Activated naive CD8-positive, alpha-beta T cell treated with anti-CD3 and anti-CD28 coated beads, Interleukin-2, amount 50 U/mL, for 24 hours (primary cell): ENCODE measurements at places on chromosomes 2 and 18.

- no peaks in the 10 kb centered on the region for H3K27me3 ChIP-seq
- no peak overlapping the region for H3K4me3 ChIP-seq
- peaks cover 3% of the 10 kb centered on the region for H3K4me1 ChIP-seq
- no peak for DNase-seq
Observed at GRCh38 chr2:43417300-43417699, 178.5 kb downstream of the THADA start.

GRCh38 chr2:184654945-184655344, 56.6 kb downstream of the ZNF804A start:
- no peak overlapping the region for H3K4me3 ChIP-seq
- H3K27me3 ChIP-seq, result no peaks in the 10 kb centered on the region
- DNase-seq, result no peak
- no peaks in the 10 kb centered on the region for H3K4me1 ChIP-seq

- H3K27me3 ChIP-seq, result peaks cover 64% of the 10 kb centered on the region
- no peaks in the 10 kb centered on the region for H3K36me3 ChIP-seq
- no peak overlapping the region for H3K4me3 ChIP-seq
- DNase-seq, result no peak
Observed at GRCh38 chr2:208407667-208408066, 1.1 kb downstream of the PTH2R start.

GRCh38 chr2:84878459-84878858, 2.4 kb downstream of the TRABD2A start:
- peaks cover 25% of the 10 kb centered on the region for H3K36me3 ChIP-seq
- no peaks in the 10 kb centered on the region for H3K27me3 ChIP-seq
- H3K27ac ChIP-seq, result peak overlapping the region; percentile 97
- no peak for DNase-seq
- H3K4me1 ChIP-seq, result peaks cover 78% of the 10 kb centered on the region
